Tibial nerve (tissue), 4 donors: ENCODE measurements at places on chromosomes 11 and 22.

DNA sequence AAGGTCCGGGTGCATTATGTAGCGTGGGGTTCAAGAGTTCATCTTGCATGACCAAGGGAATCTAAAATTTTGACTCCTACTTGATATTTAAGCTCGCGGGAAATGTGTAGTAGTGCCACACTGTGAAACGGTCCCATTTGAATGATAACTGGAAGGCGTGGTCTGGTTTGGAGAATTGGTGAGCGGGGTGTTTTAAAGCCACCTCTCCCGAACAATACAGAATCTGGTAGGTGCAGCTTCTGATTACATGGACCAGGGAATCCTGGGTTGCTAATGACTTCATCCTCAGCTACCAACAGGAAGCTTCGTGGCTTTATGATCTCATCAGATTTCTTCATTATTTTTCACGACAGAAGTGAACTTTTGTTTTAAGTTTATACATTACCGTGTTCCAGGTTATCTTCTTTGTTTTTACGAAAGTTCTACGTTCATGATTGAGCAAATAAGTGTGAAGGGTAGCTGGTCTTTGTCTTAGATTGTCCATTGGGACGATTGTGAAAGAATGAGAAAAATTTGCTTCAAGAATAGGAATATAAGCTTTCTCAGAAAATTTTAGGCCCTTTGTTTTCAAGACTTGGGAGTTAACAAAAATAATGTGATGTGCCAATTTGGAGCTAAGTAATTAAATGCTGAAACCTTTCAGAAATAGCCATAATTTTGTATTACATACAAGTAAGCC is 1.7 kb downstream of the QSER1 start:
- H3K36me3 ChIP-seq: peaks cover 5% of the 10 kb centered on the region
- H3K4me3 ChIP-seq: peak overlapping the region; percentile 90
- H3K27ac ChIP-seq: peak overlapping the region; percentile 96
- peak; percentile 16 for DNase-seq
- no peaks in the 10 kb centered on the region for H3K27me3 ChIP-seq

DNA sequence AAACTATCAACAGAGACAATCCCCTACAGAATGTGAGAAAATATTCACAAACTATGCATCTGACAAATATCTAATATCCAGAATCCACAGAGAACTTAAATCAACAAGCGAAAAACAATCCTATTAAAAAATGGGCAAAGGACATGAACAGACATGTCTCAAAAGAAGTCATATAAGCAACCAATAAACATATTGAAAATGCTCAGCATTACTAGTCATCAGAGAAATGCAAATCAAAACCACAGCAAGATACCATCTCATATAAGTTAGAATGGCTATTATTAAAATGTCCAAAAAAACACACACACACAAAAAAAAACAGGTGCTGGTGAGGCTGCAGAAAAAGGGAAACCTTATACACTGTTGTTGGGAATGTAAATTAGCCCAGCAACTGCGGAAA is 8.3 kb upstream of the OR52E8 start:
- no peak overlapping the region for H3K4me3 ChIP-seq
- H3K36me3 ChIP-seq: no peaks in the 10 kb centered on the region
- H3K4me1 ChIP-seq: no peaks in the 10 kb centered on the region

- H3K27me3 ChIP-seq: no peaks in the 10 kb centered on the region
- H3K27ac ChIP-seq: no peak overlapping the region
- no peak overlapping the region for H3K4me3 ChIP-seq
- no peaks in the 10 kb centered on the region for H3K36me3 ChIP-seq
- no peaks in the 10 kb centered on the region for H3K4me1 ChIP-seq
These were observed 13.7 kb downstream of the KMT5B start for GRCh38 chr11:68199295-68199987.

DNA sequence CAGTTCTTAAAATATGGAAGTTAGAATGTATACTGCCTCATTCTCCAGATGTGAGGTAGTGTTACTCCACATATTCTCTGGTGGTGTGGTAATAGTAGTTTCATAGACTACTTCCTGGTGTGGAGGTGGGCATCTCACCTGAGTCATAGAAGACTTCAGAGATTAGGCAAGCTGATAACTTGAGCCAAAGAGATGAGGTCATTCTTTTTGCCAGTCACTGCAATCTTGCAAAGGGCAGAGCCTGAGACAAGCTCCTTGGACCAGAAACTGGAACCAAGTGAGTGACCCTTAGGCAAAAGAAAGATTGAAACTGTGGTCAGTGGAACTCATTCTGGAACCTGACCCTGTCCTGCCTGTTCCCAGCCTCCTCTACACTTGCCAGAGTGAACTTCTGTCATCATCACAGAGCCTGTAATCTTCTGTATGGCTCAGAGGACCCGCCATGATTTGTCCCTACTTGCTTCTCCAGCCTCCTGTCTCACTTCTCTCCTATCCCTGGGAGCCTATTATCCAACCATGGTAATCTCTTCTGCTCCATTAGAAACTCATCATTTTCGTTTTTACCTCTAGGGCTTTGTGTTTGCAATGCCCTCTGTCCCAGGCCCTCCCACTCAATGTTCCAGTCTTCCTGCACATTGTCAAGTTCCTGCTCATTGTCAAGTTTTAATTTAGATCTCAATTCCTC is 10.6 kb upstream of the CCDC83 start:
- DNase-seq: no peak
- H3K27ac ChIP-seq: no peak overlapping the region
- H3K4me3 ChIP-seq: no peak overlapping the region

DNA sequence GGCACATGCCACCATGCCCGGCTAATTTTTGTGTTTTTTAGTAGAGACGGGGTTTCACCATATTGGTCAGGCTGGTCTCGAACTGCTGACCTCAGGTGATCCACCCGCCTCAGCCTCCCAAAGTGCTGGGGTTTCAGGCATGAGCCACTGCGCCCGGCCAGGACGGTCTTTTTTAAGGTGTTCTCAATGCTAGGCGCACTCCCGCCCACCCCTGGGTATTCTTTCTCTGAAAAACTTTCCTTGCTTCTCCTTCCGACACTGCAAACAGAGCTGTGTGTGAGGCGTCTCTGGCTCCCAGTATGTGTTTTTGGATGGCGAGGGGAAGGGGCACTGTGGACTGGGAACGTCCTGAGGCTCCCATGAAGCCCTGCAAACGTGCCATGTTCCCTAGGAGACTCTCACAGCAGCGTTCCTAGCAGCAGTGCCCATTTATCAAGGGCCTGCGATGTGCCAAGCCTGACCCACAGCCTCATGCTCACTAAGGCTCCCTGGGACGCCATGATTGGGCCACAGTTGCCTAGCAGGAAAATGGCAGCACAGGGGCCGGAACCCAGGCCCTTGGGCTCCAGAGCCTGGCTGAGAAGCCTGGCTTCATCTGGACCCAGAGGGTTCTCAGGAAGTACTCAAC is 2.4 kb upstream of the RASL10A start:
- H3K27ac ChIP-seq: no peak overlapping the region
- H3K4me3 ChIP-seq: no peak overlapping the region
- H3K36me3 ChIP-seq: no peaks in the 10 kb centered on the region
- H3K27me3 ChIP-seq: no peaks in the 10 kb centered on the region
- H3K4me1 ChIP-seq: no peaks in the 10 kb centered on the region

- no peak for DNase-seq
- H3K4me3 ChIP-seq: no peak overlapping the region
- no peaks in the 10 kb centered on the region for H3K36me3 ChIP-seq
- H3K27me3 ChIP-seq: no peaks in the 10 kb centered on the region
- H3K27ac ChIP-seq: peak overlapping the region; percentile 41
These were observed 21.0 kb downstream of the MAFF start for GRCh38 chr22:38222797-38223119.
